ENCODE measurements at places on chromosomes 5 and 9.

GRCh38 chr9:136678624-136679023 lies 8.6 kb downstream of the AGPAT2 start:
- DNase-seq = no peak

GRCh38 chr5:55173687-55174230 lies 782 bp upstream of the CDC20B start:
- peak; percentile 26 for DNase-seq

- no peak for DNase-seq
Measured at GRCh38 chr9:78316166-78316892, 19.4 kb downstream of the PSAT1 start.

DNA sequence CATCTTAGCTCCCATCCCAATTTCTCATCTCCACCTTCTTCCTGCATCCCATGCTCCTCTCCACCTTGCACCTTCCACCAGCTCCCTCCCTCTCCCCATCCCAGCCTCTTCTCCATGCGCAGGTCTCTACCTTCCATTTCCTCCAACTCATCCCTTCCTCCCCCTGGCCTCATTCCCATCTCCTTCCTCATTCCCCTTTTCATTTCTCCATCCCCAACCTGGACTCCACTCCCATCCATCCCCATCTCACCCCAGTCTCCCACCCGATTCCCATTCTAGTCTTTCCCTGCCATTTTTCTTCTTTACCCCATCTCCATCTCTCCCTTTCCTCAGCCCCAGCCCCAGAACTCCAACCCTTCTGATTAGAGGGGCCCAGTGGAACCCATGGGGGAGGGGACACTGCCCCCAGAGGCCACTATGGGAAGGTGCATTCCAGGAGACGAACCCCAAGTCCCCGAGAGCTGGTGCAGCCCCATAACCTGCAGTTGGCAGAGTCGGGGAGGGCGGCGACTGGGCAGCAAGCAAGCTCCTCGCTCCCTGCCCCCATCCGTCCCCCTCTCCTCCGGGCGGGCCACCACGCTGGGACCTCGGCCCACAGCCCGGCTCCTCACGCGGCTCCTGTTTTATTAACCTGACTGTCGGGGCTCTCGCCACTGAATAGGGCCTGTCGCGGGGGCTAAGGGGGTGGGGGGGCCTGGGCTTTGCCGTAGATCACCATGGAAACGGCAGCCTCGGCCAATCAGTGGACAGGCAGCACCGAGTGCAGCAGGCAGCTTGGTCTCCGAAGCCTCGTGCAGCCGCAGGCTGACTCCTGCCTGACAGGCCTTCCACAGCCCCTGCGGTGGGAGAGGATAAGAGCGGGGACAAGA lies 66.7 kb downstream of the PCDH1 start:
- peak; percentile 35 for DNase-seq

DNA sequence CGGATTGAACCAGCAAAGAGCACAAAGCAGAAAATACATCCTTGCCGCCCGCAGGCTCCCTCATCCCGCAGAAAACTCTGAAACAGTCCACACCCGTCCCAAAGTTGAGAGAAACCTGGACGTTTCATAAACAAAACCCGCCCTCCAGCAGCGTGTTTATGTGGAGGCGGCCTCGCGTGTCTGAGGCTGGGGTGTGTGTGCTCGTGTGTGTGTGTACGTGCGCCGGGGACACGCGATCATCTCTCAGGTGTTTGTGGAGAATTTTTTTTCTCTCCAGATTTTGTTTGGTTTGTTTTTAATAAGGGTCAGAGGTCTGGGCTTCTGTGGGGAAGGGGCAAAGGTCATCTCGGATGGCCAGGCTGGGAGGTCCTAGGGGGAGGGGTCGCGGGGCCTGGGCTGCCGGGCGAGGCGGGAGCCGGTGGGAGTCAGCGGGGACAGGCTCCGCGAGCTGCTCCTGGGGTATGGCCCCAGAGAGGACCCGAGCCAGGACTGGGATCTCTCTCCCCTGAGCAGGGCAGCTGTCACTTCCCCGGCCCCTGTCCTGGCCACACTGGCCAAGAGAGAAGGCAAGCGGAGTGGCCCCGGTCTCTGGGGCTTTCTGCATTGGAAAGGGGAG lies 206.4 kb downstream of the C9orf50 start:
- DNase-seq = peak; percentile 83

DNA sequence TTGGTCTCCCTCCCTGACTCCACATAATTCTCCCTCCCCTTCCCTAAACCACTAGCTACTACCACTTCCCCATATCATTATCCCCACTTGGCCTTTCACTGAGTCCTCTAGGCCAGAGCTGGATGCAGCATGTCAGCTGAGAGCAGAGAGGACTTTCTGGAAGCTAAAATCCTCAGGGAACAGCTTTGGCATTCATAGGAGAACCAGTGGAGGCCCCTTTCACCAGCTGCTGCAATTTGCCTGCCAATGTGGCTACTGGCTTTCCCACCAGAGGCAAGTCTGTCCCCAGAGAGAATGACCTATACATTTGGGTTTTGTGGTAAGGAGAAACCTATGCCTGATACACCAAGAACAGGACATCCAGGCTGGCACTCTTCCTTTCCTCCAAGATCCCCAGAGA lies 14.4 kb downstream of the FAM219A start:
- no peak for DNase-seq

DNA sequence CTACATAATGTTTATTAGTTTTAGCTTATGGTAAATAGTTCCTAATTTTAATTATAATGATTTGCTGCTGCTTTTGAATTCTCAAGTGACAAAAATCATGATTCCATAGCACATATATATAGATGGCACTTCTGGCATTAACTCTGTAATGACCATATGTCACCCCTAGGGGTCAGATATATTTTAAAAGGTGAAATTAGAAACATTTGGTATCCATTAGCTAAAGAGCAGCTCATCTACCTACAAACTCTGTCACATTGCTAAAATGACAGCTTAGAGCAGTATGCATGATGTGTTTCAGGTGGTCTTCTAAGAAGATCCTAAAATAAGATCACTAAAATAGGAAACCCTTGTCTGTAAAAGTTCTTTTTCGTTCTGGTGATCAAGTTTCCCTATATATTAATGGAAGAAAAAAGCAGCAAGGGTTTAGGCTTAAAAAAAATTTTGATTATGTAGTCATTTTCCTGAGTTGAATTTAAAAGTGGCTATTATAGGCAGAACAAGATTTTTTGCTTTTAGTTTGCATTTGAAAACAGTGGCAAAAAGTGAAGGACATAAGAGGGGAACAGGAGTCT lies 157.7 kb upstream of the POU5F2 start:
- DNase-seq = no peak

- DNase-seq = no peak
Measured at GRCh38 chr5:179227580-179228311, 117.5 kb downstream of the ADAMTS2 start.

- no peak for DNase-seq
Measured at GRCh38 chr9:125505988-125506438, 201.0 kb downstream of the MAPKAP1 start.

- DNase-seq = no peak
Measured at GRCh38 chr5:172229904-172230303, 35.9 kb downstream of the EFCAB9 start.

DNA sequence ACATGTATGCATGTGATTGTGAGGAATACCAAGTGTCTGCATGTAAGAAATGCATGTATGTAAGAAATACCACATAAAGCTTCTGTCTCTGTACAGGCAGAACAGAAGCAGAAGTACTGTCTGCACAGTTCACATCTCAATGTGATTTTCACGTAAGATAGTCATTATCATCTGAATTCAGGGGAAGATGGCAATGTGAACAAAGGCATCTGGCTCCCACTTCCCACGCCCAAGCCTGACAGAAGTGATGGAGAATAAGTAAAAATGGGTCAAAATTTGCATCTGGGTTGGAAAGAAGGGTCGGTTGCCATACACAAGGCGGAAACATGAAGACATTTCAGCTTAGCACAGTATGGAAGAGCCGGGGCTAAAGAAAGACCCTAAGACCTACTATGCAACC lies 71.7 kb downstream of the SUSD1 start:
- DNase-seq = no peak

Data from HuH-7 (cell line).